ENCODE measurements at places on chromosomes 2 and 18. TPM values are rescaled to one million over a fixed set of nuclear protein-coding genes. Genes with fewer than 3 reads are reported as not detected.
A peak's percentile ranks its signal among the peaks of the same experiment; 100 is the strongest.

TSPYL6 gene
- total RNA-seq, result not detected

PRLH gene
- total RNA-seq, result not detected

PIAS2 gene
- 78.7 TPM for total RNA-seq

PLCL1 gene
- not detected for total RNA-seq

CD302 gene
- 0.24 TPM for total RNA-seq

BMP10 gene
- not detected for total RNA-seq

CERKL gene
- total RNA-seq, result 0.72 TPM

NR4A2 gene
- 1.8 TPM for total RNA-seq

DNA sequence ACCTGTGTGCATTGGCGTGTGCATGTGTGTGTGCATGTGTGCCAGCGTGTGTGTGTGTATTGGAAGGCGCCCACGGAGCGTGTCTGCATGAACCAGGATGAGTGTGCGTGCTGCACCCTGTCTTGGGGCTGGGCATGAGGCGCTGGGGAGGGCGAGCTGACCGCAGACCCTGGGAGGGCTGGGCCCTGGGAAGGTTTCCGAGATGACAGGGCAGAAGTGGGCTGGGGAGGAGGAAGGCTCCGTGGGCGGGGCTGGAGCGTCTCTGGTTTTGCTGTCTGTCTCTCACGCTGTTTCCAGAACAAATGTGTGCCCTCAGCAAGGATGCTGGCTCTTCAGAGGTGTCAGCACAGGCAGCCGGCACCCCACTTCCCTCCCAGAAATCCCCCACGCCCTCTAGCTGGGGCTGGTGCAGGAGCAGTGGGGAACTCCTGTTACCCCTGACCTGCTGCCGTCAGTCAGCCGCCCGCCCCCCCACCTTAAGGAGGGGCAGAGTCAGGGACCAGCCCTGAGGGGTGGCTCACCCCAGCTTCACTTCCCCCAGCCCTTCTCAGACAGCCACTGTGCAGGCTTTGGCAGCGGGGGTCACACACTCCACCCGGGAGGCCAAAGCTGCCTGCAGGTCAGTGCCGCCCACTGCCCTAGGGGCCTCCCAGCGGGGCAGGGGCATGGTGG, at the start of gene GPR35:
Gene GPR35 (plus strand): TSS at position 531 of the 672 bp plus-strand sequence. CDS start 4,473 bp downstream, outside the sequence.
- DNase-seq, result no peak

DNA sequence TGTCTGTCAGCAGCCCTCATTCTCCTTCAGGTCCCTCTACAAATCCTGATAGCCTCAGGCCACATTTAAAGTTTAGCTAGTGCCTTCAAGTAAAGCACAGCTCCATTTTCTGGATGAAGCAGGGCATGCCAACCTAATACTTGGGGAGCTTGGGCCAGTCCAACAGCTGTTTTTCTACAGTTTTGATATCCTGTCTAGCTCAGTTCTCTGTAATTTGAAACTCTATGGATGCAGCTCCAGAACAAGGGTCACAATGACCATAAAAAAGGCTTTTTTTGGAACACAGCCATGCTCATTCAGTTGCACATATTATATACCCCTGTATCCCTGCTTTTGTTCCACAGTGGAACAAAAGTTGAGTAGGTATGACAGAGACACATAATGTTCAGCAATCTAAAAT, 373.5 kb downstream of the SUCLG1 start:
- DNase-seq, result no peak

GRCh38 chr18:7668392-7668791, 101.3 kb downstream of the PTPRM start:
- no peak for DNase-seq

- peak; percentile 85 for DNase-seq
Observed at GRCh38 chr2:172465417-172466334, 38.3 kb downstream of the ITGA6 start.

DNA sequence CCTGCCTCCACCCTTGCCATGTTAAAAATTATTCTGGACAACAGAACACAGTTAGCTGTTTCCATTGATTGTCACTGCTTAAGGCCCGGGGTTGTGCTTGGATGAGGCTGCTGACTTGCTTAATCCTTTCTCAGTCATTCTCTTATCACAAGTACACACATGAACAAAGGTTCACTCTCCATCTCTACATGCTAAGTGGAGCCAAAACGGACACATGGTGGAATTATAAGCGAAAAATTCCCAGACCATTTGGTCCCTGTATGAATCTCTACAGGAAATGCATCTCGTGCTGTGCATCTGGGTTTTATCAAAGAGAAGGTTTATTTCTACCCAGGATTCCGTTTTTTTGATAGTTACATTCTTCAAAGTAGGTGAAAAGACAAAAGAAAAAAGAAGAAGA, 177.5 kb upstream of the ETAA1 start:
- no peak for DNase-seq

DNA sequence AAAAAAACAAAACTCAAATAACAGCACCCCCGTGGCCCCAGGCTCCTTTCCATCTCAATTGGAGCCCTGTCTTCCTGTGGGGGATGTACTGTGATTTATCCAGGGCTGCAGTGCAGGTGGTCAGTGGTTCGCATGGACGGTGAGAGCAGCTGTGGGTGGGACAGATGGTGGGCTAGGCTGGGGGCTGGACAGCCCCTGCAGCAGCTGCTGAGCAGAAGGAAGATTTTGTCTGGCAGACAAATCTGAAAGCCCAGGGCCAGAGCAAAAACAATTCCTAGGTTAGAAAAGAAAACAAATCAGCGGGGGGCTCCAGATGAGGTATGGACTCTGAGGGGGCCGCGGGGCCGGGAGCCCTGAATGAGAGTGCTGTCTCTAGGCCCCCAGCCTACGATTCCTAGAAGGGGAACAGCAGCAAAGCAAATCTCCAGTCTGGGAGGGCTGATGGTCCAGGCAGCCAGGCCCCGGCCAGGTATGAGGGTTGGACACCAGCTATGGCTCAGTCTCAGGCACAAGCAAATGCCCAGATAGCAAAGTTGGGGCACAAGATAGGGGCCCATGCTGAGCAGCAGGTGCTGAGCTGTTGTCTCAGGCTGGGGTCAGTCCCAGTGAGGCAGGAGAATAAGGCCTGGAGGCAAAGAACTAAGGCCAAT, 45.4 kb downstream of the SOWAHC start:
- no peak for DNase-seq

Data from A673 (cell line).